ENCODE measurements at places on chromosomes 4 and X.

- DNase-seq, result no peak
Measured at GRCh38 chr4:173801876-173802661, 272.0 kb upstream of the HAND2 start.

GRCh38 chr4:72496119-72496518 lies 72.9 kb downstream of the ADAMTS3 start:
- DNase-seq, result no peak

GRCh38 chr4:71830-72229 lies 18.7 kb downstream of the ZNF595 start:
- DNase-seq, result no peak

DNA sequence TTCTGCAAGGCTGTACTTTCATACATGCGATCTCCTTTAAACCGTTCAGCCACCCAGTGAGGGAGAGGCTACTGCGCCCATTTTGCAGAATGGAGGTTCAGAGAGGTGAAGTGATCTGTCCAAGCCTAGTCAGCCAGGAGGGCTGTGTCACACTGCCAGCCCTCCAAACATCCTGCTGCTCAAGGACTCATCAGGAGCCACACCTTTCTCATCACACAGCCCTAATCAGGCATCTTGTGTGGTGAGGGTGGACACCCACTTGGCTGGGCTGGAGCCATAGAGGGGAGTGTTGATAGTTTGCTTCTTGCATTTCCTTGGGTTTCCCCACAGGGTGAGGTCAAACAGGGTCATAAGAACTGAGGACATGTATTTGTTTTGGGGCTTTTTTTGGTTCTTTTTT lies 5.4 kb upstream of the CXCR3 start:
- DNase-seq, result no peak

GRCh38 chr4:14131335-14131734 lies 503.8 kb upstream of the BOD1L1 start:
- DNase-seq, result no peak

GRCh38 chr4:80322716-80323115 lies 12.8 kb upstream of the CFAP299 start:
- DNase-seq, result no peak

GRCh38 chr4:76120199-76120598 lies 28.0 kb downstream of the NUP54 start:
- no peak for DNase-seq

DNA sequence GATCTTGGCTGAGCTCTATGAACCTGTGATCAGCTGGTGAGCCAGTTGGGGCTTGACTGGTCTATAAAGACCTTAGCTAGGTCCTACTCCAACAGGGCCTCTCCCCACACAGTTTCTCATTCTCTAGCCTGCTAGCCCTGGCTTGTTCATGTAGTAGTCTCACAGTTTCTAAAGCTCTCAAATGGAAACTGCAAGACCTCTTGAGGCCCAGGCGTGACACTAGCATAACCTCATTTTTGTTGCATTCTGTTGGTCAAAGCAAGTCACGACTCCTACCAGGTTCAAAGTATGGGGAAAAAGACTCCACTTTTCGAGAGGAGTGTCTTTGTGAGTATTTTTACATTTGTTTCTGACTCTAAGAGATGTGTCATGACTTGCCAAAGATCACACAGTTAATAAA lies 50.9 kb downstream of the CEP44 start:
- DNase-seq, result no peak

- no peak for DNase-seq
Measured at GRCh38 chr4:106694232-106694631, 325.7 kb upstream of the GIMD1 start.

DNA sequence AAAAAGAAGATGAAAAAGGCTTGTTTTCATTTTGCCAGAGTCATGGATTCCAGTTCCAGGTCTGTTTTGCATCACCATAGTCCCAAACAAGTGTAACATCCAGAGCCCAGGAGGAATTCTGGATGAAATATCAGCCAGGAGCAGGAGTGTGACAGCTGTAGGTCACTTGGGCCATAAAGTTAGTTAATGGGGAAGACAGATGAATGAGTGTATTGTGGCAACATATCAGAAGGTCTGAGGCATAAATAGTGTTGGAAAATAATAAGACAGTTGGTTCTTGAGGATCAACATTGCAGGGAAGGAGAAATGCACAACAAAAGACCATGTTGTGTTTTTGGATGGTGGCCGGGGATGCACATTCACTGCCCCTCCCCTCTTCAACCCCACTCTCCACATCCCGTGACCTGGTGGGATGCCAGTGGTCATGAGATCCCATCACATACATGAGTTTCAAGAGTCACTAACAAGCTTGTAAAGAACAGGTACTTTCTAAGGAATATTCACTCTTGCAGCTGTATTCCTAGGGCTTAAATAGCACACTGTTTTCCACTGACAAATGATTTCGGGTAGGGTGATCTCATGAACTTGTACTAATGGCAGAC lies 83.1 kb upstream of the IGFBP7 start:
- no peak for DNase-seq

GRCh38 chr4:34718576-34719245 lies 1525.6 kb downstream of the ARAP2 start:
- DNase-seq, result no peak

DNA sequence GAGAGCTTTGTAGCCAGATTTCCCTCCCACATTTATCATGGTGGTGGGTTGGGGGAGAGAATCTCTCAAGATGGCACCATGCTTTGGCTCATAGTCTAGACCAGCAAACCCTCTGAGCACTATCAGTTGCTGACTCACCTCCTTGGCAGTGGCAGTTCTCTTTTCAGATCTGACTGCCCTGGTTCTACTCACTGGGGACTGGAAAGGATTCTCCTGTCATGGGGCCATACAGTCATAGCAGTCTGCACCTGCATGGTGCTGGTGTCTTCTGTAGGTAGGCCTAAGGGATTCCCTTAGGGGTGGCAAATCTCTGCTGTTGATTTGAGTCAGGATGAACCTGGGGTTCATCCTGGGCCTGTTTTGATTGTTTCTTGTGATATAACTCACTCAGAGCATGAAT lies 2.6 kb downstream of the TEX13B start:
- DNase-seq, result no peak

DNA sequence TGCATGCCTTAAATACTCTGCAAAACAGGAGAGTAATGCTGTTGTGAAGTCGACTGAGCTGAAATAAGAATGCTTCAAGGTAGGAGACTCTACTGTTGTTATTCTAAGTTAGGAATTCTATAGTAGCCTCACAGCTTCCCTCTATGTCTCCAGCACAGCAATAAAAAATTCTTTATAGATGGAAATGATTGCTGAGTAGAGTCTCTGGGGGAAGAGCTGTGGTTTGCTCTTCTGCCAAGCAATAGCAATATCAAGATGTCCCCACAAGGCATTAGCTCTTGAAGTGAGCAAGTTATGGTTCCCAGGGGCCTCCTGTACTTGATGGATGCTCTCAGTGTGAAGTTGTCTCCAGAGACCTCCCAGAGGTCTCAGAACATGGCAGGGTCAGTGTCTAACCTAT lies 880.6 kb upstream of the FRG1 start:
- DNase-seq, result no peak

- peak; percentile 42 for DNase-seq
Measured at GRCh38 chr4:153465140-153465539, 1.0 kb upstream of the TMEM131L start.

DNA sequence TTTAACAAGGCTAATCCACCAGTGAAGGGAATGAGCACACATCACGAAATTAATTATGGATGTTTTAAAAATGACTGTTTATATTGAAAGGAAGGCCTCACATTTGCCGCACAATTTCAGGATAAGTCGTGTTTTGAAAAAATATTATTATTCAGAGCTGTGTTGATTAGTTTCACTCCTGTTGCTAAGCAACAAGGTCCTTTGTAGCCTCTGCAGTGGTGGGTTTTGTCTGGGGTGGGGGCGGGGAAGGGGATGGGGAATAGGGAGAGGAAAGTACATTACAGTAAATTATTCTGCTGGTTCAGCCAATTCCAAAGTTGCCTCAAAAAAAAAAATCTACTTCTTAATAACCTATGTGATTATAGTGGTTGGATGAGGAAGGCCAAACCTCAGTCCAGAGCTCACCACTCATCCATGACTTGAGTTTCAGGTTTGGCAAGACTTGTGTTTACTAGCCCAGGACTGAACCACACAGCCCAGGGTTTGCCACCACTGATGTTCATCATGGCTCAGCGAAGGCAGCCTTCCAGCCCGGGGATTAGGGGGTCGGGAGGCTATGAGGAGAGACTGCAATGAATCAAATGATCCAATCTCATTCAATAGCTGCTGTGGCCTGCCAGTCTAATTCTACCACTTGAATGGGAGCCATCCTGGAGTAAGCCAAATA lies 162.5 kb upstream of the ATP6AP2 start:
- no peak for DNase-seq

DNA sequence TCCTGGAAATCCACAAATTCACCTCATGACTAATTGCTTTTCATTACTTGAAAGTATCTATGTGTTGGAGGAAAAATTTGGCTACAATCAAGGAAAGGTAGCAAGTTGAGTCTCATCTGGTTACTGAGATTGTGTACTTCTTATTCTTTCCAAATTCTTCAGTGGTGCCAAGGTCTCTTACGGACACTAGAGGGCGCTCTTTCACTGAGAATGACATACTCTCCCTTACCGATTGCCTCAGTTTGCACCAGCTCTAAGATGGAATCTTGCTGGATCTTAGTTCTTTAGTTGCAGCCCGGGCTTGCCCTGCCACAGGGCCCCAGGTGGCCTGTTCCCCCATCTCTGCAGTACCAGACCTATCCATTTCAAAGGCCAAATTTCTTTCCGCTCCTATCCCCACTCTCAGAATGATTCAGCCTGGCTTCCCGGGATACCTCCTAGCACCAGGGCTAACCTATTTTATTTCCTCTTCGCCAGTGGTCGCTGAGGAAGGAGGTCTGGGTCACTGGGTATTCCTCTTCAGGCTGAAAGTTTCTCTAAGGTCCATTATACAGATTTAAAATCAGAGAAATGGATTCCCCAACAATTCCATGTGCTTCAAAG lies 24.6 kb upstream of the GPR50 start:
- peak; percentile 44 for DNase-seq

DNA sequence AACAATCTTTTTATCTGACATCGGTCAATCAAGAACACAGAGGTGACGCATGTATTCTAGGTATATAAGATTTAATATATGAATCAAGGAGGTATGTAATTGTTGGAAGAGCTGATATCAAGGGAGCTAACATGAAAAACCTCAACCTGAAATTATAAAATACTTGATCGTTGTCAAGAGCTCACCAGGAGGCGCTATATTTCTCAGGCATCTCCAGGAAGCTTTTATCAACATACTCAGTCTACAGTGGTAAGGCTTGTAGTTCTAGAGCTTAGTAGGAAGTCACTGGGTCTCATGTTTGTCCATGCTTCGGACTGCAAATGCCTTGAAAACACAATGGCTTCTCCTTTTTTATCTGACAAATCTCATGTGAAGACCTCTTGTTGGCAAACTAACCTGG lies 156.1 kb downstream of the GRXCR1 start:
- DNase-seq, result no peak

DNA sequence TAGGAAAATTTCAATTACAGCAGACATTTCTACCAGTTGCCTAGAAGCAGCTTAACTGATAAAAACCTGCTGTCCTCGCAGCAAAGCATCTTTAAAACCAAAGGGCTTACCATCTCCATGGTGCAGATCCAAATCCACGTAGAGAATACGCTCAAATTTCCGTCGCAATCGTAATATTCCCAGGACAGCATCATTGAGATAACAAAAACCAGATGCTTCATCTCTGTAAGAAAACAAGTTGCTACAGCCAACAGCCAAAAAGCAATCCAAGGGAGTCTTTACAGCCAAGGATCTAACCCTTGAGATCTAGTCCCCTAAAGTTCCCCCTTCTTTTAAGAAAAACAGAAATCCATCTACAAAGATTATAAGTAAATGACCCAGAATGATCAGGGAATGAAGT lies 77.6 kb downstream of the HDAC8 start:
- no peak for DNase-seq

DNA sequence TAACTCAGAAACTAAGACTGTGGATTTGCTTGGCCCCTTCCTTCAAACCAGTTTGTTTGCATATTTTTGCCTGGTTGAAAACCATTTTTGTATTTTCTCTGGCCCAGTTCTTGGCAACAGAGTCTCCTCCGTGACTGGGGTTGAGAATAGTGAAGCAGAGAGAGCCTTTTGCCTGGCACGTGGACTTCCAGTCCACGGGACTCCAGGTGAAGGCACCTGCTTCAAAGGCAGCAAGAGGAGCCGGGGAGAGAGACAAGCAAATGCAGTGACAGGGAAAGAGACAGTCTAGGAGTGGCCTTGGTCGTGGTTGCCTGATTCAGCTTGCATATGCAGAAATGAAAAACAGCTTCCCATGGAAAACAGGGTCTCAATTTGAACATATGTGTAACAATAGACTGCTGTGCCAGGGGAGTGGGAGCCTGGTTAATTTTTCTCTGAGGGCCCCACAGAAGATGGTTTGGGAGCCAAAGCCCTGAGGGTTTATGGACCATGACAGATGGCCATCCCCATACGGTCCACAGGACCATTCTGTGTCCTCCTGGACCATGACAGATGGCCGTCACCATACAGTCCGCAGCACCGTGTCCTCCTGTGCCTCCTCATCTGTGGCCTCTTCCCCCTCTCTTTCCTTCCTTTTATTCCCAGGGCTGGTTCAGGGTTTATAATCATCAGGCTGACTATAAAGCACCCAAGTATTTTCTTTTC lies 272.2 kb upstream of the RASGEF1B start:
- no peak for DNase-seq

- DNase-seq, result no peak
Measured at GRCh38 chrX:127025013-127025412, 205.5 kb downstream of the PRR32 start.

GRCh38 chr4:128357286-128357685 lies 69.7 kb upstream of the PGRMC2 start:
- no peak for DNase-seq

GRCh38 chr4:138414202-138414601 lies 172.1 kb upstream of the SLC7A11 start:
- no peak for DNase-seq

DNA sequence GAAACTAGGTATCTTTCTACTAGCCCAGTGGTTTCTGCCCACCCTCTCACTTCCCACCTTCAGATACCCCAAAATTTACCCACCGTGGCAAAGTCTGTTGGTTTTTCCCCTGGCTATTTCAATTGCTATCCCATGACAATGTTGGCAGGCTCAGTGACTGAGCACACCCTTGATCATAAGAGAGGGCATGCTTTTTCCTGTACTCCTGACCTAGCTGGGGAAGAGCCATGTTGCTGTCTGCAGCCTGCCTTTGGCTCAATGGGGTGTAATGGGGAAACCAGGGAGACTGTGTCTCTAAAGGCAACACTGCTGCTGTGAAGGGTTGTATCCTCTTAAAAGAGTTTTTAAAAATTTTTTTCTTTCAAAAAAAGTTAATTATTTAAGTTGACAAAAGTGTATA lies 90.4 kb upstream of the CITED1 start:
- DNase-seq, result no peak

DNA sequence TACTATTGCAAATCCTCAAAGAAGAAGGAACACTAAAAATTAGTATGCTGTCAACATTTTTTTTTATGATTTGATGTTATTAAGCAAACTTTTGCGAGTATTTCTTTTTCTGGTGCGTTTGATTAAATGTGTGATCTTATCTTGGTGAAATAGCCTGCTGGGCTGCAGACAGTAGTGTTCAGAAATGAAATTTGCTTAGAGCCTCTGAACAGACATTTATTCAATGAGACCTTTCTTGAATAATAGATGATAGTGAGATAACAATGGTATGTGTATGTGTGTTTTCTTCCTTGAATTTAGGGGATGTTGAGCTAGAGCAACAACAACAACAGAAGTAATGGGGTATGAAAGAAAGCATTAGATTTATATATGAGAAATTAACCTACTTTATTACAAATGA lies 12.7 kb downstream of the ADGRL3 start:
- no peak for DNase-seq
